ENCODE measurements at places on chromosomes 12 and 14.

DNA sequence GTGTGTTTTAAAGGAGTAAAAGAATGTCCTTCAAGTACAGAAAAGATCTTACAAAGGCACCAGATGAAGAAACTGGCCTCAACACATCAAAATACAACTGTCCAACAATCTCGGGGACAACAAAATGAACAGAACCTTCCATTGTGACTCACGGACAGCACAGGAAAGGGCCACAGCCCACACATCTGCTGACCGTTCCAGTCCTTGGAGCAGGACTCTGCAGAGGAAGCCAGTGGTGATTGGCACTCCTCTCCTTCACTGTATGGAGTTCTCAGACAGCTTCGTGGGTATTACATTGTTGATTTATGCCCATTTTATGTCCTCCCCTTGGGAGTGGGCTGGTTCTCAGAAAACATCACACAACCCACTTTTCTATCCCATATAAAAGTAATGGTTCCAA, 32.5 kb upstream of the TC2N start:
- DNase-seq, result no peak

GRCh38 chr14:91065266-91065665, 4.8 kb upstream of the RPS6KA5 start:
- no peak for DNase-seq

GRCh38 chr14:99006276-99006675, 265.7 kb downstream of the BCL11B start:
- DNase-seq, result no peak

DNA sequence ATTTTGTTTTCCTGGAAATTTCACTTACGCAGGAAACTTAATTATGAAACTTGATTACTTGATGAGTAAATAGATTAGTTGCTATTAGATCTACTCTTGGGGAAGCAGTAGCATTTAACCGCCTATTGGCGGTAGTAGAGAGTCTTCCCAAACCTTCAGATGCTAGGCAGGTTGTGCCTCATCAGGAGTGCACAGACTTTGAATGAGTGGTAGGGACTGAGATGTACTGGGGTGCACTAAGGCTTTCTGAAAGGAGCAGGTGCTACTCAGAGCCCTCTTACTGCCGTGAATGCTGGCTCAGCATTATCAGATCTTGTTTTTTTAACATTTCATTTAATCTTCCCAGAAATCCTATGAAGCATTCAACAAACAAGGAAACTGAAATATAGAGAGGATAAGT, 7.7 kb downstream of the GATC start:
- DNase-seq, result no peak

DNA sequence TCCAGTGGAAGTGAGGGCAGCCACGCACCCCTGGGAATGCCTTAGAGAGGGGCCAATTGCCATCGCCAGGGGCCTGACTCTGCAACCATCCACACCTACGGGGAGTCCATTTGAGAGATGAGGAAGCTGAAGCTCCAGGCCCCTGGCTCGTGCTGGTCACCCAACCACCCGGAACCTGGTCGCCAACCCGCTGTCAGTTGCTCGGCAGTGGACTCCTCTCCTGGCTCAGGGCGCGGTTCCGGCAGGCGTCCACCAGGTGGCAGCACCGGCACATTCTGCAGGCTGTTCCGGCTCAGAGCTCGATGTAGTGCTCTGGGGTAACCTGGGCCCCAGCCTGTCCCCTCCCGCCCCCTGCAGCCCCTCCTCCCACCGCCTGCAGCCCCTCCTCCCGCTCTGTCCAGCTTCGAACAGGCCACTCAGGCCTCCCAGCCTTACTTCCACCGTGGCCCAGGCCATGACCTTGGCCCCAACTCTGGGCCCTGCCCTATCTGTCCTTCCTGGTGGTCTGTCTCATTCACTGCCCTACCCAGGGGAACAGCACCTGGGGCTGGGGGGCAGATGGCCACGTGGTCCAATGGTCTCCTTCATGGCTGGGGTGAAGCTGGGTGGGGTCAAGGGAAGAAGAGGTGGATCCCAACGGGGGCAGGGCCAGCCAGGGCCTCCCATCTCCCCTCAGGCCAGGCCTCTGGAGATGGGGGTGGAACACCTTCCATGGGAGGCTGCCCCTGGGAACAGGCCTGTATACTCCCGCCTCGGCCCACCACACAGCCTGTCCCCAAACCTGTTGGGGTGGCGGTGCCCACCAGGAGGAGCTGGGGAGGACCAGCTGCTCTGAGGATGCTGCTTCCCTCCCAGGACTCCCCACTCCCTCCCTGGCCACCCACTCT, 15.7 kb downstream of the SIVA1 start:
- DNase-seq, result peak; percentile 99

- no peak for DNase-seq
Observed at GRCh38 chr14:58026967-58027366, 125.0 kb downstream of the ARMH4 start.
